ENCODE measurements at places on chromosomes 11 and 22.

DNA sequence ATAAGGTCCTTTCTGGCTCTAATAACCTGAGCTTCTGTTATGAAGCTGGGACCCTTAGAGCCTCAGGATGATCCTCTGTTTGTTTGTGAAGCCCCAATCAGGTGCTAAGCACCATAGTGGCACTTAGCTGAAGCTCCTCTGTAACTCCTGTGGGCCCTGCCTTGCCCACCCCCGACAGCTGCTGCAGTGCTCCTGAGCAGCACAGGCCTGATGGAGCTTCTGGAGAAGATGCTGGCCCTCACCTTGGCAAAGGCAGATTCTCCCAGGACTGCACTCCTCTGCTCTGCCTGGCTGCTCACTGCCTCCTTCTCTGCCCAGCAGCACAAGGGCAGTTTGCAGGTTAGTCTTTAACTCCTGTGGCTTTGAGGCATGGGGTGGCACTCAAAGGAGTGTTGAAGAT lies 19.0 kb upstream of the CCDC134 start:
- no peak for DNase-seq

DNA sequence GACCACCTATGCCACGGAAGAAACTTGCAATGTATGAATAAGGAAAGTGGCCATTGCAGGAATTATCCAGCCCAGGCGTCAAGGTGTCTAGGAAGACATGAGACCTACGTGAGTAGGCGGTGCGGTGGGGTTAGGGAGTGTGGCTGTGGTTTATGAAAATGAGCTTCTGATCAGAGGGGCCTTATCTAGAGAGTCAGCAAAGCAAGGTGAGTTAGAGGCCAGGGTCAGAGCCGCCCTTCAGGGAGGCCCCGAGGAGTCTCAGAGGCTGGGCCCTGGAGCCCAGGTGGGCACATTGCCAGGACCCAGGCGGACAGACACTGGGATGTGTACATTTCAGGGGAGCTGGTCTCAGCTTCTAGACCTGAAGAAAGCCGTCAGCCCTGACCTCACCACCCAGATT lies 13.8 kb upstream of the LINC01488 start:
- no peak for DNase-seq

DNA sequence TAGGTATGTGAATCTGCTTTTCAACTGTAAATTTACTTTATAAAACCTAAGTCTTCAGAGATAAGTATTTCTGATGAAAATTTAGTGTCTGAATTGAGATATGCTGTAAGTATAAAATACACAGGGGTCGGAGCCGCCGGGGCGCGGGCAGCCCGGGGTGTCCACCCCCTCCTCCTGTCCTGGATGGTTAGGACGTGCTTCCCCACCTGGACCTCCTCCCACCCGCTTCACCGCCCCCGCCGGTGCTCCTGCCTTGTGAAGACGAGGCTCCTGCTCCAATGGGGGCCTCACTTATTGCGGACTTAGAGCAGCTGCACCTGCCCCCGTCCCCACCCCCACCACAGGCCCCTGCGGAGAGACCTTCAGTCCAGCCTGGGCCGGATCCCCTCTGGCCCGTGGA lies 21.3 kb upstream of the PHF21A start:
- DNase-seq = no peak

GRCh38 chr11:13105237-13105844 lies 96.2 kb downstream of the RASSF10 start:
- no peak for DNase-seq

GRCh38 chr11:79982185-79982584 lies 541.4 kb upstream of the TENM4 start:
- DNase-seq = no peak

- no peak for DNase-seq
Observed at GRCh38 chr11:91783173-91783572, 441.4 kb upstream of the FAT3 start.

- no peak for DNase-seq
Observed at GRCh38 chr11:17528906-17529843, 15.0 kb downstream of the USH1C start.

- DNase-seq = no peak
Observed at GRCh38 chr11:45906096-45906682, 882 bp downstream of the FREY1 start.

DNA sequence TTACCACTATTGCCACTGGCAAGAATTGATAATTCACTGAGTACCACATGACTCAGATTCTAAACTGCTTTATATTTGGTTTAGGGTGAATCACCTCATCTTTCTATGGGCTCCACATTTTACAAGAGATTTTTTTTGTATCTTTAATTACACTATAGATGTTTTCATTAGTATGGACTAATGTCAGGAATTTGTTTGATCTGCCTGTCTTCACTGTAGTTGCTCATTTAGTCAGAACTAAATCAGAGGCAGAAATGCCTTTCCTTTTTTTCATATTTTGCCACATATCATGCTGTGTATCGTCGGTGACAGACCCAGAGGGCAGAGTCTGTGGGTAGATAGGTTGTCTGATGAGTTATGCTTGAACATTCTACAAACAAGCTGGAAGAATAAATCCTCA lies 524.1 kb downstream of the METTL15 start:
- no peak for DNase-seq

GRCh38 chr11:44033411-44033850 lies 14.3 kb upstream of the ACCSL start:
- DNase-seq = peak; percentile 78

- no peak for DNase-seq
Observed at GRCh38 chr22:48098243-48098920, 1335.9 kb downstream of the TBC1D22A start.

DNA sequence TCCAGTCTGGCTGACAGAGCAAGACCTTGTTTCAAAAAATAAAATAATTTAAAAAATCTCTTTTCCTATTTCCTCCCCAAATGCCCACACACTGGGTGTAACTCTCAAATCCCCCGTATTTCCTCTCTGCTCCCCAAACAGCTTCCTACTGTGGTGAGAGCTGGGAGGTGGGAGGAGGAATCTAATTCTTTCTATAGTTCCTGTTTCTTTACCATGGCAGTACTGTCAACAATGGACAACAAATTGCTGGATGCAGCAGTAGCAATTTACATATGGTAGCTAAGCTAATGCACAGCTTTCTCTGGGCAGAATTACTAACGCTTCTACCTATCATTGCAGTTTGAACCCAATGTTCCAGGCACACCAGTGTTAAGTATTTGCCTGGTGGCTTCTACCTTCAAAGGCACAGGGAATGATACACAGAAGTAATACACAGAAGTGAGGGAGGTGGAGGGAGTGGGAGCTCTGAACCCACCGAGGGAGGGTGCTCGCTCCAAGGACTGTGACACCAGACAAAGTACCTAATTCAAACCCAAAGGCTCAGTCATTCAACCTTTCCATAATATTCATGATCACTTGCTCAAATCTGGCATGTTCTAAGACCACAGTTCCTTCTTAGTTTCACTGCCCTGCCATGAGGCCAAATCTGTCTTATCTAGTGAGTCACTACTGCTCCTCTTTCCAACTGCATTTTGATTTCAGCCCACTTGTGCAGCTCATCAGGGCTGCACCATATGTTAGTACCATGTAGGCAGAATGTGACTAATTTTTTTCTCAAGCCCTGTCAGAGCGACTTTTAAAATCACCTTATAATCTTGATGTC lies 37.9 kb downstream of the CELF1 start:
- no peak for DNase-seq

- DNase-seq = no peak
Observed at GRCh38 chr11:33696411-33696810, 4.2 kb downstream of the C11orf91 start.

- no peak for DNase-seq
Observed at GRCh38 chr11:122287401-122287800, 171.4 kb upstream of the BLID start.

DNA sequence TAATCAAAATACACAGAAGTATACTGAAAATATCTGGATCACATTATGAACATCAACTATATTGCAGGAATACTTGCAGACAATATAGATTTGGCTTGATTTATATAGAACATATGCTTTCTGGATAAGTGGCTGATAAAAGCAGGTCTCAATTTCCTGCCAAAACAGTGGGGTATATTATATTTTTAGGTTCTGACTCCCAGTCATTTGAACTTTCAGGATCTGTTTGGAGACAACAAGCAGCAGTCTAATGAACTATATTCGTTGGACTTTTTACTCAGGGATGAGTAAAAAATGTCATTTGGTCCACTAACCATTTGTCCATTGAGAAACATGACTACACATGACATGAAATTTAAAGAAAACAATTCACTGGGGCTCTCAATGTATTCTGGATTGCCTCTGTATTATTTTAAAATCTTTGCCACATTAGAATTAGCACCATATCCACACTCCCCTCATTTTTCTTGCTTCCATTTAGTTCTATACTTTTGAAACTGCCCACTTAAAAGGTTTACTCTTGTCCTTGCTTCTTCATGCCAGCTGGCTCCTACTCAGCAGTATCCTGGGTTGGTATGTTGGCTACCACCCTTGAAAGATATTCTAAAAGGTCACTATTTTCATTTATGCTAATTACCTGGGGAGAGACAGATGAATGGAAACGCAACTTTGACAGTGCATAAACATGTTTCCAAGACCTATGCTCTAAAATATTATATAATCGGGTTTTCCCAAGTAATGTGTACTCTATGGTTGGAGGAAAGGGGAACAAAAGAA lies 153.0 kb downstream of the APOL5 start:
- DNase-seq = no peak

GRCh38 chr22:38792833-38793232 lies 1.1 kb downstream of the DNAL4 start:
- DNase-seq = no peak

GRCh38 chr11:116691771-116692177 lies 81.0 kb downstream of the BUD13 start:
- no peak for DNase-seq

- peak; percentile 69 for DNase-seq
Observed at GRCh38 chr11:116217006-116217405, 555.8 kb downstream of the BUD13 start.

DNA sequence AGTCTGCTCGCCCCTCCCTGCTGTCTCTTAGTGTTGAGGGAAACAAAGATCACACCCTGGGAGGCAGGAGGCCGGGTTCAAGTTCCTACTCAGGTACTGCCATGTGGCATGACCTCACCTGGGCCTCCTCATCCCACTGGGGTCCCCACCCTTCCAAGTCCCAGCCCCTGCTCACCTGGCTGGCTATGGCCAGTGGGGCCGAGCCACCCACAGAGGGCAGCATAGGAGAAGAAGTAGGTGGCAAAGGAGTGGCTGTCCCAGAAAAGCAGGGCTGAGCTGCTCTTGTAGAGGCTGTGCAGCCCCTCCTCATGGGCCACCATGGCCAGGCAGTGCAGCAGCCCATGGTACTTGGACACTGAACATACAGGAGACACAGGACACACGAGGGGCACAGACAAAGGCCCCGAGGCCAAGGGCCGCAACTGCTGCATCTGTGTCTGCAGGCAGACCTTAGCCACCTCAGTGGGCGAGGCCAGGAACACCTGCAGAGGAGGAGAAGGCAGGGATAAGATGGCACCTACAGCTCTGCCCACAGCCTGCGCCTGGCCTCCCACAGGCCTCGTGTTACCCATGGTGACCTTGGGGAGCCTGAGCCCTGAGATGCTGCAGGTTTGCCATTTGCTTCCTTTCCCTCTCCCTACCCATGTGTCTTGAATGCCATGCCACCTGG lies 50.6 kb upstream of the MPEG1 start:
- DNase-seq = no peak

DNA sequence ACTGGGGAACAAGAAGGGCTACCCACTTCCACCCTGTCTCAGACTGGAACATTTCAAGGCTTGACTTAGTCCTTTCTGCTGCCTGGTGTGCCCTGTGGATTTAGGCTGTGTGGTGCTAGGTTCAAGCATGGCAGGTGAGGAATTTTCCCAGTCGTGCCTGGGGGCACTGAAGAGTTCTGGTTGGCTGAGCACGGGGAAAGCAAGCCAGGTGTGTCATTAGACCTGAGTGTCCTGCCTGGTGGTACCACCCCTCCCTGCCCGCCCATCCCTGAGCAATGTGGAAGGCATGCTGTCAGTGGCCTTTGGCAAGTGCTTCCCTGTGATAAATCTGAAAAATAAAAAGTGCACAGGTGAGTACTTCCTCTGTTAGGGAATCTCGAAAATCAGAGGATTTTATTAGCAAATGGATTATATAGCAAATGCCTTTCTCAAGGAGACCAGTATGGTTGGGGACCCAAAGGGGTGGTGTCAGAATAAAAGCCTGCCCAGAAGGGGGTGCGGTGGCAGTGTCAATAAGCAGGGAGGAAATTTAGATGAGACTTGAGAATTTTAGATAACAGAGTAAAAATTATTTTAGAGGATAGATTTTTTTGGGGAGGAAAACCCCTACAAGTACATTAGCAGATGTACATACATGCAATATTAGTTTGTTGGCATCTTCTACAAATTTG lies 22.8 kb downstream of the TEAD1 start:
- DNase-seq = no peak

DNA sequence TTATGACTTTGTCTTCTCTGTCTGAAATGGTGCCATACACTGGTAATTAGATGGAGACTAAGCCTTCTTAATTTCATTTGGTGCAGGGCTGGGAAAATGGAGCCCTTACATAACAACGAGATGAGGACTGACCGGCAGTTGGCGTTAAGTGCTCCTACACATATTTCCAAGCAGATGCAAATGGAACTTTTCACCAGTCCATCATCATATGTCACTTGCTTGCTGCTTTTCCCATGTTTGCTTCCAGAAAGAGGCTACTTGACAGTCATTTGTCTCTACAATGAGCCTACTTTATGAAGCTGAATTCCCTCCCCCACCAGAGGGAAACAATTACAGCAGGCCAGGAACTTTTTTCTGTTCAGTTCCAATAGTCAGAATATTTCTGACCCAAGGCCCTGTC lies 32.6 kb downstream of the SVIP start:
- no peak for DNase-seq

- DNase-seq = no peak
Observed at GRCh38 chr11:2929950-2930703, 907 bp upstream of the PHLDA2 start.

All from spinal cord (tissue), 10 donors.